ENCODE measurements at places on chromosomes 13 and 19.

- DNase-seq, result no peak
Measured at GRCh38 chr19:18063463-18063862, 23.3 kb downstream of the IL12RB1 start.

DNA sequence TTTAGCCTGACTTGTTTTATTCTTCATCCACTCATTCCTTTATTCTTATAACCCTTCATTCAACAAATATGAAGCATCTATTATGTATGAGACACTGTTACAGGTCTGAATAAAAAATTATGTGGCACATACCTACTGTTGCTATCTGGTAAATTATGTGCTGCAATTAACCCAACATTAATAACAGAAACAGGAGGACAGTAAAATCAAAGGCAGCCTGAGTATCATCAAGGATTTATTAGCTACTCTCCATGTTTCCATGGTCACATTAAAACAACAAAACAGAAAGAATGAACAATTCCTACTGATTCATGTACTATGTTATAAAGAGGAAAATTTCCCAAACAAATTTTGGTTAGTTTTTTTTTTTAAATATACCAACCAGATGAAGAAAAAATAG is 43.9 kb downstream of the RAP2A start:
- DNase-seq, result no peak

DNA sequence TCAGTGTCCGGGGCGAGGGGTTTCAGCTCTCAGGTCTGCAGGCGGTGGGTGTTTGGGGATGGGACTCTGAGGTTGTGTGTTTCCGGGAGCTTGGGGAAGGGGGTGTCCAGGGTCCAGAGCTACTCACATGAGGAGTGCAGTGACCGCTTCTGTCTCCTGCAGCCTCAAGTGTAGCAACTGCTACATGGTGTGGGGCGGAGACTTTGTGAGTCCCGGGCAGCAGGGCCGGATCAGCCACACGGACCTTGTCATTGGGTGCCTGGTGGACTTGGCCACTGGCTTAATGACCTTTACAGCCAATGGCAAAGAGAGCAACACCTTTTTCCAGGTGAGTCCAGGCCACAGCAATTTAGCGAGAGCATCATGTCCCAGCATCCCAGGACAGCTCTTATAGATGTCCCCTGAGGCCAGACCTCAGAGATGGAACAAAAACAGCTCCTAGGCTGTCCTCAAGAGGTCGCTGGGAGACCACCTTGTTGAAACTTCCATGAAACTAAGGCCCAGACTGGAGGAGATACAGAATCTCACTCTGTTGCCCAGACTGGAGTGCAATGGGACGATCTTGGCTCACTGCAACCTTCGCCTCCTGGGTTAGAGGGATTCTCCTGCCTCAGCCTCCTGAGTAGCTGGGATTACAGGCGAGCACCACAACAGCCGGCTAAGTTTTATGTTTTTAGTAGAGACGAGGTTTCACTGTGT is 44.9 kb downstream of the RYR1 start:
- no peak for DNase-seq

GRCh38 chr13:26133286-26133685 is 81.5 kb upstream of the SHISA2 start:
- no peak for DNase-seq

- no peak for DNase-seq
Measured at GRCh38 chr13:27487776-27488175, 37.4 kb upstream of the MTIF3 start.

GRCh38 chr13:104831831-104832230 is 1703.6 kb downstream of the EFNB2 start:
- DNase-seq, result no peak
